Activated T-helper 1 cell treated with anti-CD3 and anti-CD28 coated beads, Interleukin-12 subunit alpha, Interleukin-12 subunit beta, Interleukin-2, Interleukin-4 antibody, amounts not matched to agents 30 ng/mL and 10 ng/mL and 1 ng/mL, durations not matched to agents 14 hours and 24 hours and 36 hours (primary cell): ENCODE measurements at places on chromosomes 13 and 19. TPM values are rescaled to one million over a fixed set of nuclear protein-coding genes. Genes with fewer than 3 reads are reported as not detected.

- no peak for DNase-seq
Observed at GRCh38 chr13:101875717-101876393, 423.4 kb downstream of the ITGBL1 start.

DNA sequence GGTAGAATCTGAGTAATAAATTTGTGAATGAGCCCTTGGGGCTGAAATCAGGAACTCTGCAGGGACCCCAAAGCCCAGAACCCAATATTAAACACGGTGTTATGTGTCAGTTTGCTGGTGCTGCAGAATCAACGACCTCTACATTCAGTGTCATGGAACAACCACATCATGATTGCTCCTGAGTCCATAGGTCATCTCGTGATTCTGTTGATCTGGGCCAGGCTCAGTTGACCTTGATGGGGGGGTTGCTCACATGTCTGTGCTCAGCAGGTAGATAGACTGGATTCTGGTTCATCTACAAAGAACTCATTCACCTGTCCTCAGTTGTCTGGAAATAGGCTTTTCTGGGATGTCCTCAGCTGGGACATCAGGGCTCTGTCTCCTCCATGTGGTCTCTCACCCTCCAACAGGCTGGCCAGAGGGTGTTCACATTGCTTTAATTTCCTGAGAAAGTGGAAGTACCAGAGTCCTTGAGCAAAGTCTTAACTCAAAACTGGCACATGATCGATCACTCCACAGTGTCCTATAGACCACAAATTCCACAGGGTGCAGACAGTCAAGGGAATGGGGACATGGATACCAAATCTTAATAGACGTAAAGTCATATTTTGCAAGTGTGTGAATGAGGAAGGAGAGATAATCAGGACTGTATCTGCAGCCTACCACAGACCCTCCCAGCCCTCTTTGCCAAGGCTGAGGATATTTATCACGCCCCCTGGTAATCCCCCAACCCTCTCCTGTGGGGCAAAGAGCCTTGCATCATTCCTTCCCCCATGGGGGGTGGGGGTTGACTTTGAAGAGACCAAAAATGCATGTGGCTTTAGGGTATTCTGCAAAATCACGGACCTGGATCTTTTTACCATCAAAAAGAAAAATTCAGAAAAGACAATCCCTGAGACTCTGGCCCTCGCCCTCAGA, 39.3 kb upstream of the IGFL1 start:
- no peak for DNase-seq

DNA sequence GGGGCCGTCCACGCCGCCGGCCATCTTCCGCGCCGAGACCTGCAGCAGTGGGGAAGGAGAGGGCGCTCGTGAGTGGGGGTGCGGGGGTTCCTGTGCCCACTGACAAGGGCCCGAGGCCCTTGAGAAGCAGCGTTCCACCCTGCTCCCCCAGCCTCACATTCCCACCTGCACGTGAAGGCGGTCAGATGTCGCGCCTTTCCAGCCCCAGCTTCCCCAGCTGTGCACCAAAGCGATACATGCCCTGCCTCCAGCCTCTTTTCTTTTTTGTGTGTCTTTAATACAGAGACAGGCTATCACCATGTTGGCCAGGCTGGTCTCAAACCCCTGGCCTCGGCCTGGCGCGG, 11.5 kb downstream of the ZBTB7A start:
- no peak for DNase-seq

GRCh38 chr19:18620902-18621301, 8.2 kb downstream of the TMEM59L start:
- DNase-seq = no peak

GRCh38 chr13:29855784-29856183, 5.4 kb upstream of the UBL3 start:
- DNase-seq = no peak

- peak; percentile 42 for DNase-seq
Observed at GRCh38 chr19:42122691-42123607, 9.3 kb downstream of the POU2F2 start.

GRCh38 chr13:110687736-110688135, 18.2 kb downstream of the CARS2 start:
- DNase-seq = no peak

GRCh38 chr13:28410096-28410495, 84.8 kb downstream of the FLT1 start:
- DNase-seq = no peak

- peak; percentile 54 for DNase-seq
Observed at GRCh38 chr13:109784590-109785140, 1.7 kb downstream of the IRS2 start.

- no peak for DNase-seq
Observed at GRCh38 chr19:46828484-46828883, 22.2 kb downstream of the AP2S1 start.

GRCh38 chr19:22625266-22626035, 8.7 kb upstream of the ZNF492 start:
- no peak for DNase-seq

ERICH6B gene
- not detected in 2 replicates for total RNA-seq

PSG3 gene
- total RNA-seq = not detected in 2 replicates

CCDC169 gene
- total RNA-seq = 0.07 TPM in 1 of 2 replicates, not detected in the other

MTUS2 gene
- total RNA-seq = not detected in 2 replicates

GTF2F2 gene
- 30.1 and 30.8 TPM in 2 replicates for total RNA-seq

C3 gene
- 6.1 and 7.2 TPM in 2 replicates for total RNA-seq

TMPRSS9 gene
- not detected in 2 replicates for total RNA-seq

VSTM1 gene
- not detected in 2 replicates for total RNA-seq
